ENCODE measurements at places on chromosomes 4 and X.

GRCh38 chr4:900721-901120 lies 31.4 kb downstream of the GAK start:
- DNase-seq = no peak

DNA sequence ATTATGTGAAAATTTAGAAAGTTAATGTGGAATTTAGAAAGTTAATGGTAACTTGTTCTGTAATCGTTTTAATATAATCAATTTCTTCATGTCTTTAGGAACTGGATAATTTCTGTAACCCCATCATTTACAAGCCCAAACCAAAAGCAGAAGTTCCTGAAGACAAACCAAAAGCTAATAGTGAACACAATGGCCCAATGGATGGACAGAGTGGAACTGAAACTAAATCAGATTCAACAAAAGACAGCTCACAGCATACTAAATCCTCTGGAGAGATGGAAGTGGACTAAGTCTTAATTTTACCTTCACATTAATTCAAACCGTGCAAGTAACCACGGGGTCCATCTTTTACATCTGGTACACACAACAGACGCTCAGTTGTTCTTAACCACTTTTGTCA lies 48.1 kb upstream of the PLK4 start:
- peak; percentile 47 for DNase-seq

DNA sequence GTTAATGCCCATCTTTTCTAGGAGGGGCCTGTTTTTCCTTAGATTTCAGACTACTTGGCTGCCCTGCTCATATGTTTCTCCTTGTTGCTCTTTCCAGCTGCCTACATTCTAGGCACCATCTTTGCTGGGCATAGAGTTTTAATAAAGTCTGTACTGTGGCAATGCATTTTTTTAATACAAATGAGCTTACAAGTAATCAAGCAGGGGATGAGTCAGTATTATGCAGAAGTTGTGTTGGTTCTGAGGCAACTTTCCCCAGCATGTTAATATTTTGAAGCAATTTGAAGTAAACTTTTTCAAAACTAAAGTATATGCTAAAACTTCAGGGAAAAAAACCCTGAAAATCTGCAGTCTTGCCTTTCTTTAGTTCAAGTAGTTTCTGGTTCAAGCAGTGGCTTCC lies 372.0 kb upstream of the GATB start:
- DNase-seq = no peak

DNA sequence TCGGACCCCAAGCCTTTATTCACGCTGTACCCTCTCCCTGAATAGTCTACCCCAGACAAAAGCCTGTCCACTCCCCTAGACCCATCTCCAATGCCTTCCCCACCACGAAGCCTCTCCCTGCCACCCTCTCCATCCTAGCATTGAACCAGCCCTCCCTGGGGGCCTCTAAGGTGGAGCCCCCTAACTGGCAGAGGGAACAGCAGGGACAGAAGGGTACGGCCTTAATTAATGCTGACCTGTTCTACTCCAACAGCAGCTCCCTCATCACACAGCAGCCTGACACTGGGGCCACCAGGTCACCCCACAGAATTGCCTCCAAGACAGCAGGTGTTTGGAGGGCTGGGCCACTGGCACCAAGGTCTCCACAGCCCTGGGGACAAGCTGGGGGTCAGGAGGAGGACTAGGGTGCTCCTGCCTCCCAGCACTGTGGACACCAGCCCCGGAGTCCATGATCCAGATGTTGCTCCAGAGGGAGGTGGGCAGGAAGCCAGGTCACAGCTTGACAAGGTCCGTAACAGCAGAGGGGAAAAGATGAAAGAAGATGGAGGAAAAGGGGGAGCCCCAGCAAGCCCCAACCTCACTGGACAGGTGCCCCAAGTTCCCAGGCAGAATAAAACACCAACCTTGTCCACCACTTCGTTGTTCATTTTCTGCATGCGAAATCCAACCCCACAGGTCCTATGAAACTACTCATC lies 3.7 kb downstream of the CRMP1 start:
- no peak for DNase-seq

DNA sequence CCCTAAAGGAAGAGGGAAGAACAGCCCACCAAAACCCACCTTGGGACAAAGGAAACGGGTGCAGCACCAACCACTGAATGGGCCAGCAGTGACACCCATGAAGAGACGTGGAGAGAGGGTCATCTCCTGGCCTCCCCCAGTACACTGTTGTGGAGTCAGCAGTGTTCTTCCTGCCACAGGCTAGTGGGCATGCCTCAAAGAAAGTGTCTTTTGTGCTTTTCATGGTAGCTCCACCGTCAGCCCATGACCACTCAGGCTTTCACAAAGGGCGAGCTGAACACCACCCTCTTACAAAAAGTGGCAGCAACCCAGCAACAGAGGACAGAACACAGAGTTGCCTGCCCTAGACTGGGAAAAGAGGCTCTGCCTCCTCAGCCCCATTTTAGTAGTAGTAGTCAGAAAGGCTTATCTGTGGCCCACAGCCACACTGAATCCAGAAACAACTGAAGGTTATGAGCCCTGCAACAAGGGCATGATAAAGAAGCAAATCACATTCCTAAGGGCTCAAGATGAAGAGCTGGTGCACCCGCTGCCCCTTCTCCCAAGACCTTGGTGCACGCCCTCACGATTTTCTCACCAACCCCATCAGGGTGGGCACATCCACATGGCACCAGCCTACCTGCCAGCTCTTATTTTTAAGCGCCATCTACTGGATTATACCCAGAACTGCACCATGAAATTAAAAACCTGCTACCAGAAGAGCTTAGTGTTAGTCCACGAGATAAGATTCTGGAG lies 53.1 kb downstream of the RAB28 start:
- no peak for DNase-seq

- DNase-seq = peak; percentile 24
Measured at GRCh38 chr4:163878336-163879121, 384.0 kb downstream of the TMA16 start.

DNA sequence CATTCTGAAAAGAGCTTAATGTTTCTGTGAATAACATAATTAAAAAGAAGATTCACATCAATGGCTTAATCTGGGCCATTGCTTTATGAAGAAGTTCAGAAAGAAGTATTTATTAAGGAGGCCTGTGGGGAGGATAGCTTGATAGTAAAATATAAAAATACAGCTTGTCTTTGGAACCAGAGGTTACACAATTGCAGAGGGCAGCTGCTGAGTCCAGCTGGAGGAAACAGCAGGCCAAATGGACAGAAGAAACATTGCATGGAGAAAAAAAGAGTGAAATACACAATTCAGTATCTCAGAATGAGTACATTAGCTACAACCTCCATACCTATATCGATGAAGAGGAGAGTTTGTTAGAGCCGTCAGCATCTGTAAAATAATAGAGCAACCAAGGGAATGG lies 148.0 kb upstream of the NPY2R start:
- no peak for DNase-seq

- no peak for DNase-seq
Measured at GRCh38 chr4:71107726-71108125, 114.3 kb downstream of the DCK start.

GRCh38 chrX:121831601-121832000 lies 784.2 kb downstream of the GLUD2 start:
- DNase-seq = no peak

DNA sequence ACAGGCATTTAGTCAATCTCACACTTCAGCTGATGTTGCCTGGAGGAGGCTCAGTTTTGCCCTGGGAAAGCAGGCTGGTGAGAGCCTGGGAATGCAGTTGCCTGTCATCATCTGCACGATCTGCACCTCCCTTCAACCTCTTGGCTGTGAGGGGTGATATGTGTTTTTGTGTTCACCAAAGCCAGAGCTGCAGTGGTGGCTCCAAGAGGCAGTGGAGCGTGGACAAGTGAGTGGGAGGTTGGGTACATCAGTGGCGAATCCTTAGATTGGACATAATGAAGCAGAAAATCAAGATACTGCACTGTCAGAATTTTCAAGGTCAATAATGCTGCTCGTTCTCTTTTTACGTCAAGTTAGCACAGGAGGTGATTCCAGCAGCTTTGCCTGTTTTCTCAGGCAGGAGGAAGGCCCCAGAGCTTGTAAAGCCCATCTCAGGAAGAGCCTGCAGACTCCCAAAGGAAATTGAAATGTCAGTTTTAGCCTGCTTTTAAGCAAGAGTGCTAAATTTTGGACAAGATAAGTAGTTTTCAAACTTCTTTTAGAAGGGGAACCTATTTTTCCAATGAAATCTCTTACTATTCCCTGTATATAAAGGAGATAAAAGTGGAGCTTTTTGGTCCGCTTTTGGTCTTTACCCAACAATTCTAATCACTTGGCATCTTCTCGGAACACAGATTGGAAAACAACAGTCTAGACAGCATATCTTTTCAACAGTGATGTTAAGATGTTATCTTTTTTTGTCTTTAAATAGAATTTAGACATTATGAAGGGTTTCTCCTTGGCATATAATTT lies 92.8 kb downstream of the FRAS1 start:
- DNase-seq = no peak

DNA sequence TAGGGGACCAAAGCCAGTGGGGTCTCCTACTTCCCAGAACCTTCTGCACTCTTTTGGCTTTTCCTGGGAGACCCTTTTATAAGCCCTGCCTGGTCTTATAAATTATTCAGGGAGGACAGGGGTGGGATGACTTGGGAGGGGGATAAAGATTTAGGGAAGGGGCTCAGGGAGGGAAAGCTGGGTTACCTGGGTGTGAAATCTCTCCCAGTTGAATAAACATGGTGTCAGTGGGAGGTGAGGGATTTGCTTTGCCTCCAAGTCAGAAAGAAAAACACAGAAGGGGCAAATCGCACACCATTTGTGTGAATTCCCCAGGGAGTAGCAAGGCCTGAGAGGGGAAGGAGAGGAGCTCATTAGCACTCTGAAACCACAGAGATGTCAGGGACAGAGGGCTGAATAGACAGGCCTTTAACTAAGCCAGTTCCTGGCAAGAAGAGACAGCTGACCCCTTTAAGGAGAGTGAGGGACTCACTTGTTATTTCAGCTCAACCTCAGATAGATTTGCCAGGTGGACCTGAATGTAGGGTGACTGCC lies at the start of gene RIPPLY1:
Gene RIPPLY1, minus strand, starts transcription at position 51 of the 534 bp plus-strand sequence. CDS start 54 bp downstream, outside the sequence.
- peak; percentile 1 for DNase-seq

DNA sequence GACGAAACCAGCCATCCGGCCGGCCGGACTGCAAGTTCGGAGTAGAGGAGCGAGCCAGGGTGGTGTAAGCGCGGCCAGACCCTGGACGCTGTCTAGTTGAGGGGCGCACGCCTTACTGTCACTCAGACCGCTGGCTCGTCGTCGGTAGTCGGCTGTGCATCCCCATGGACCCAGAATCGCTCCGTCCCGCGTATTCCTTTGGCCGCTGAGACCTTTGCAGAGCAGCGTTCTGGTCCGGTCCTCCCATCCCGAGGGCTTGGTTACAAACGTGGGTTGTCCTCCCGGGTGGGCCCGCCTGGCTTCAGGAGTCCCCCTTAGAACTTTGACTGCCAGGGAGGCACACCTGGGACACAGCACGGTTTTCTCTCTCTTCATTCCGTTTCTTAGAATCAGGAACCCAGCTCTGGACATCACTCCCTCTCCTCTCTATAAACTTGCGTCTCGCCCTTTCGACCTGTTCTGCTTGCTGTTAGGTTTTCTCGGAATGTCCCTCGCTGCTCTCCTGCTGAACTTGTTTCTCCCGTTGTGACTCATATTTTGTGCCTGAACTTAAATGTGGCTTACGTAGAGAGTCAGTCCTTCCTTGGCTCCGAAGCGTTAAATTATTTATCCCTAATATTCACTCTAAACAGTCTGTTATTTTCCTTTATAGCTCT lies 672 bp downstream of the PGM2 start:
- peak; percentile 28 for DNase-seq

DNA sequence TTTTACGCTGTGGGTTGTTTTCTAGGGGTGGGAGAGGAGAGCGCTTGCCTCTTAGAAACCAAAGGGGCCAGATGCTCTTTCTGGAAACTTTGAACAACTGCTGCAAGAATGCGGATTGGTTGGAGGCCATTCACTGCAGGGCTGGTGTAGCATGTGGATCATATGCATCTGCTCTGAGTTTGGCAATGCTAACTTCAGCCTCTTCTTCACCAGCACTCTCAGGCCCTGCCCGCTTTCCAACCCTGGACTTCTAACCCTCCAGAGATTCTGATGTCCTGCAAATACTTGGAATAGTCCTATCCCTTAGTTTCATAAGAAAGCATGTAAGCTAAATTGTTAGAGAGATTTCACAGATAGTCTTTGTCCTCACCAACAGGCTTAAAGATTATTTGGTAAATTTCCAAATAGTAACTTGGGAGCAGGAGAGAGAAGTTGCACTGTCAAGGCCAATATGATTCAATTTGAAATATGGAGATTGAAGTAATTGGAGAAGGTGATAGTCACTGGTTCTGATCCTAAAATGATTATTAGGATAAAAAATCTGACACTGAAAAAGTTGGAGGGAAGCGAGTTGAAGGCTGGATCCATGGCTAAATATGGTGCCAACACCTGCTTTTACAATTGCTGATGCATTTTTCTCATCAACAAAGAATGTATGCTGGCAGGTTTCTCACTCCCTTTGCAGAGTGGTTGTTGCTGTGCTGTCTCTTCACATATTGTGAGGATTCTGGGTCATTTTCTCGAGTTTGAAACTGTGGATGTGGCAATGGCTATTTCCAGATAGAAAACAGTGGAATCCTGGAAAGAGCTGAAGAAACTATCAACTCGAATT lies 210.4 kb downstream of the PTTG2 start:
- no peak for DNase-seq

DNA sequence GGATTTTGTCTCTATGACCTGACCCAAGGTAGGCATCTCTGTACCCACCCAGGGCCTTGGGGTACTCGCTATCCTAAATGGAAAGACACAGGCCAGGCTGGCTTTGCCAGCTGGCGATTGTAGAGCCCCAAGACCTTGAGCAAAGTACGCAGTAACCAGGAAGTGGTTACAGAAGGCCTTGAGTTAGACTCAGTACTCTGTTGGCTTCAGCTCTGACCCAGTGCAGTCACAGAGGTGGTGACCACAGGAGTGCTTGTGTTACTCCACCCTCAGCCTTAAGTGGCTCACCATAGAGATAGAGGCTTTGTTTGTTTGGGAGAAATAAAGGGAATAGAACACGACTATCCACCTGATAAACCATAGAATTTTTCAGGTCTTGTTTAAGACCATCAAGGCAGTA lies 880.5 kb upstream of the POU3F4 start:
- DNase-seq = no peak

DNA sequence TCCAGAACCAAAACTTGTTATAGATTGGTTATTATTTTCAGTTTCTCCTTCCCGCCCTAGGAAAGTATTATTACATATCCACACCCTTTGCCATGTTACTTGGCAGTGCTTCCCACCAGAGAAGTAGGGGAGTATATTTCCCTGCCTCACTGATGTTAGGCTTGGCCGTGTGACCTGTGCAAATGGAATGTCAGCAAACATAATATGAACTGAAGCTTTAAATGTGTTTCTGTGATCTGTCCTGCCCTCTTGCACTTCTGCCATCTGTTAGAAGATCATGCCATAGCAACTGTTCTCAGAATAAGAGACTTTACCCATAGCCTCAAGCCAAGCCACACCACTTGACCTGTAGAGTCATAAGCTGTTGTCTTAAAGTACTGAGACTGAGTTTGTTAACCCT lies 36.7 kb upstream of the NEUROG2 start:
- no peak for DNase-seq

Measured in GM12865 (cell line).